T follicular helper cell (primary cell): ENCODE measurements at places on chromosomes 3 and 15.

DNA sequence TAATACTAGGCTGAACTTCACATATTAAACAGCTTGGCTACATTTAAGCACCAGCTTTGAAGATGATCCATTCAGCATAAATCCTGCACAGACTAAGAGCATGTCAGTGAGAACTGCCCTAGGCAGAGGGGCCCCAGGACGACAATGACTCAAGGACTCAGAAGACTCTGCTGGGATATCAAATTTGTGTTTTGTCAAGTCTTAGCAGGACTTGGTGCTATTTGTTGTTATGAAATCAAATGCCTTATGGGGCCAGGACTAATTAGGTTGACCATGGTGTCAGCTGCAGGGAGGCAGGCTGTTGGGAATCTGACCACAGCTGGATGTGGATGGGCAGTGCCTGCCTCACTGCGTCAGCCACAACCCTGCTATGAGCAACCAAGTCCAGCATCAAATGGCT, 91.8 kb downstream of the RYR3 start:
- DNase-seq, result no peak

- no peak for DNase-seq
Observed at GRCh38 chr3:46676601-46677410, 16.7 kb downstream of the ALS2CL start.

- no peak for DNase-seq
Observed at GRCh38 chr3:197407526-197407925, 109.1 kb upstream of the DLG1 start.

GRCh38 chr15:36156879-36157427, 422.5 kb upstream of the CDIN1 start:
- DNase-seq, result no peak

DNA sequence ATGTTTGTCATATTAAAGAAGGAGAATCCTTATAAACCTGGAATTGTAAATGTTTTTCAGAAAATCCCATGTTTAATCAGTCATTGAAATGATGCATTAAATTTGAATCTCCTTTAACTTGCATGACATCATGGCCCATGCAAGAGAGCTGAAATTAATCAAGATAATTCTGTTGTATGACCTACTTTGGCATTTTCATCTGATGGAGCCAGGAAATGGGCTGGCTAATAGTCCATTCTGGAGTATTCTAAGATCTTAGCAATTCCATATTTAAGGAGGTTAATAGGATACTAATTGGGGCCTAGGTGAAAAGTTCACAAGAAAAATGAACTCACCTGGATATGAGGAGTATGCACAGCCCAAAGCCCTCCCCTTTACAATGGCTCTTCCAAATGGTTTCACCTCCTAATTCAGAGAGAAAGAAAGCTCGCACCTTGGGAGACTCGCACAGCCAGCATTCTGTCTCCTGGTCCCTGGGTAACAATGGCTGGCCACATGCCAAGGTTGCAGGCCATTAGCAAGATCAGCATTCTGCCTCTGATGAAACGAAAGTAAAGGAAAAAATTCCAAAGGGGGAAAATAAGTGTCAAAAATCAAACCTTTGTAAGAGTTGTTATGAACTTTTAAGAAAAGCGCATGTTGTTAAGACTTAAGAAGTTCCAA, 786.4 kb downstream of the MCTP2 start:
- no peak for DNase-seq

- DNase-seq, result no peak
Observed at GRCh38 chr3:106068795-106069194, 200.0 kb upstream of the CBLB start.

GRCh38 chr3:152969557-152970300, 134.8 kb downstream of the P2RY1 start:
- no peak for DNase-seq

DNA sequence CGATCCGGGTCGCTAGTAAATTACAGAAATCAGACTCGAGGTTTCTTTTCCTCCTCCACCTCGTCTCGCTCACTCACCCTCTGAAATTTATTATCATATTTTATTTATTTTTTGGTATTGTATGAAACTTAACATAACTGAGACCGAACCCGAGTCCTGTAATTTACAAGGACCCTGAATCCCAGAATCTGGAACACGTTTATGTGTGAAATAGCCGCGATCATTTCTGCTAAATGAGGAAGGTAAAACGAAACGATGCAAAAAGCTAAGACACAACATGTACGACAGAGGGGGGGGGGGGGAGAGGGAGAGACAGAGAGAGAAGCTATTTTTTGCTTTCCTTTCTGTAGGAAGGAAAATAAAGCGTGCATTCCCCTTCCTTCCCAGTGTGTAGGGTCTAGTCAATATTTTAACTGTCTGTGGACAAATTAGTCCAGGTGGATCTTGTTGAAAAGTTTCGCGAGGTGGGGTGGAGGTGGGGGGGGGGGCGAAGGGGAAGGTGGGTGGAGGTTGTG, 1.6 kb downstream of the BBX start:
- no peak for DNase-seq

DNA sequence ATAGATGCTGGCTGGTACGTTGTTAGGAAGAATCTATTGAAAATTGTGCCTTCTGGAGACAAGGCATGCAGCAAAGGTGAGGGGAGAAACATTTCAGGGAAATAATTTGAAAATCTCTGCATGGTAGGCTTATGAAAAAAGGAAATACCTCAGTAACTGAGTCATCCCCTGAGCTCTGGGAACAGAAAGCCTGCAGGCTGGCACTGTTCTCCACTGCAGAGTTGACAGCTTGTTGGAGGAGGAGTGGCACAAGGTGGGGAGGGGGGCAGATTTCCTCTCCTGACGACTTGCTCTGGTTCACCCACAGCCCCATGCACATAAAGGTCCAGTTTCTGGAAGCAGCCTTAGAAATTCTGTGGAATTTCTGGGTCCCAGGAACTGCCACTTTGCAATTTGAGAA, 179.4 kb downstream of the ABHD5 start:
- DNase-seq, result no peak

DNA sequence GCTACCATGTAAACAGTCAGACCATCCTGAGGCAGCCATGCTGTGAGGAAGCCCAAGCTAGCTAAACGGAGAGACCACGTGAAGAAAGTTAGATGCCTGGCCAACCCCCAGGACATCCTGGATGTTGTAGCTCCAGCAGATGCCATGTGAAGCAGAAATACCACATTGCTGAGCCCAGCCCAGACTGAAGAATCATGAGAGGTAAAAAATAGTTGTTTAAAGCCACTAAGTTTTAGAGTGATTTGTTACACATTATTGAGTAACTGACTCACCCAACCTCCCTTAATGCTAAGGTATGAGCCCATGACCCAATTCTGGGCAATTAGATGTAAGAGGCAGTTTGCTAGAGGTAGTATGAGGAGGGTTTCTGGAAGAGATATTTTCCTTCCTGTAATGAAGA, 200.5 kb downstream of the THRB start:
- no peak for DNase-seq

DNA sequence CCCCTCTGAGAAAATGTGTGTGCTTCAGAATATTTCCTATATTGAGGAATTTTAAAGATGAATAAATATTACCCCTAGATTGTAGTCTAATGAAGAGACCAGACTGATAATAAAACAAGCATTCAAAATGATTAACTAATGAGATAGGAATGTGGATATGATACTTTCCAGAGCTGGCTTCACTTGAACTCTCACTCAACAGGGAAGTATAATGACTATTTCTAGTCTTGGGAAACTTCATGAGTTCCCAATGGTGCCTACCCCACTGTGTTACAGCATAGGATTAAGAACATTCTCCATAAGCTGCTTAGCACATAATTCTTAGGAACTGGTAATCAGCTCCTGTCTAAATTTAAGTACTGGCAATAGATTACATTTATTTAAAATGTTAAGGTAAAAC, 261.5 kb upstream of the ZNF385D start:
- no peak for DNase-seq

DNA sequence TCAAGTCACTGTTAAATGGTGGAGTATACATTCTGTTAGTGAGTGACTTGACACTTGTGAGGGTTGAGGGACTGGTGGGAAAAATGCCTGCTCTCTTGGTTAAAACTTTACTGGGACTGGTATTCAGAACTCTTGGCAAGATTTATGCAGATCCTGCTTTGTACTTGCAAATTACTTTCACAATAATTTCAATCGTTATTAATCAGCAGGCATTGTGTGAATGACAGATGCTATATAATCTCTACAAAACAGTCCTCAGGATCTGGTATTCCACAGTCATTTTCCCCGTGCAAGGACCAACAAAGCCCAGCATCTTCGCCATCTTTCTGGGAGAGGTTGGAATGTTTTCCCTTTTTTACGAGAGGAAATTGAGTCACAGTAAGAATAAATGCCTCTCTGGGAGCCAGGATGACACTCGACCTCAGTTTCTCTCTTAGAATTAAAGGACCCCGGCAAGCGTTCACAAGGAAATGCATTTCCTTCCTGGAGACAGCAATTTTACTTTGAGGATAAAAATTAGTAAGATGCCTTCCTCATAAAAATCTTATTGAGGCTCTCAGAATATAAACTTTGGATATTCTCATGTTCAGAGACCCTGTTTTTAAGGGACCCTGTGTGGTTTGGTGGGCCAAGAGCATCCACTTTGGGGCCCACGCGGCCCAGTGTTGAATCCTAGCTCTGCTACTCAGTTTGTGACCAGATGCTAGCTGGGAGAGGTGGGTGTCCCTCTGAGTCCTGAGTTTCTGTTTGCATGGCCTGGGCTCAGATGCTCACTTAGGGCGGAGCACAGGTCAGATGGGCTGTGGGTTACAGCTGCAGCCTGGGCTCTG, 45.3 kb upstream of the PLCL2 start:
- DNase-seq, result no peak

- no peak for DNase-seq
Observed at GRCh38 chr15:100833417-100834389, 45.9 kb upstream of the ALDH1A3 start.

DNA sequence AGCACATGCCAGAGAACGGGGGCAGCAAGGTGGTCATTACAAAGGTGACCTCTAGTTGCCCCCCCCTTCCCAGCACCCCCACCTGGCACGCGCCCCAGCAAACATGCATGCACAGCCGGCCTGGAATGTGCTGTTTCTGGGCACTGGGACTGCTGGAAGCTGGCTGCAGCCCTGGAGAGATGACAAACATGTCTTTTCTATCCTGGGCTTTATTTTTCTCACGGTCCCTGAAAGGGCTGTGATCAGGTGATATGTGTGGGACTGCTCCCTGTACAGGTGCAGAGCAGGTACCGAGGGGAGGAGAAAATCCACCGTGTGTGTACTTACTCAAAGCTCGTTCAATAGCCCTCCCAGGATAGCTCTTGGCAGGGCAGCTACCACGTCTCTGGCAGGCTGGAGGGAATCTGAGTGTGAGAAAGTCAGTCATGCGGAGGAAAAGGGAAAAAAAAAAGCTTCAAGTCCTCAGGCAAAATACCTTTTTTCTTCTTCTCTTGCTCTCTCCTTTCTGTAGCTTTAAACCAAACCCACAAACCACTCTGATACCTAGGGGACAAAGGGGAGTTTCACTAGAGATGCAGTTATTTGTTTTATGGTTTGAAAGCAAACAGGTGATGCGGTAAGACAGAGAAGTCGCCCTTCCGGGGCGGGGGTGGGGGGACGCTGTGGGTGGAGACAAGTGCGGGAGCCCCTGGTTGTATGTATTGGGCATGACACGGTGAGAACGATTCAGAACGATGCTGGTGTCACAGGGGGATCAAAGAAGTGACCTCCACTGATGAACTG, 5.0 kb upstream of the HES1 start:
- no peak for DNase-seq

- DNase-seq, result no peak
Observed at GRCh38 chr15:87967951-87968350, 288.6 kb downstream of the NTRK3 start.

DNA sequence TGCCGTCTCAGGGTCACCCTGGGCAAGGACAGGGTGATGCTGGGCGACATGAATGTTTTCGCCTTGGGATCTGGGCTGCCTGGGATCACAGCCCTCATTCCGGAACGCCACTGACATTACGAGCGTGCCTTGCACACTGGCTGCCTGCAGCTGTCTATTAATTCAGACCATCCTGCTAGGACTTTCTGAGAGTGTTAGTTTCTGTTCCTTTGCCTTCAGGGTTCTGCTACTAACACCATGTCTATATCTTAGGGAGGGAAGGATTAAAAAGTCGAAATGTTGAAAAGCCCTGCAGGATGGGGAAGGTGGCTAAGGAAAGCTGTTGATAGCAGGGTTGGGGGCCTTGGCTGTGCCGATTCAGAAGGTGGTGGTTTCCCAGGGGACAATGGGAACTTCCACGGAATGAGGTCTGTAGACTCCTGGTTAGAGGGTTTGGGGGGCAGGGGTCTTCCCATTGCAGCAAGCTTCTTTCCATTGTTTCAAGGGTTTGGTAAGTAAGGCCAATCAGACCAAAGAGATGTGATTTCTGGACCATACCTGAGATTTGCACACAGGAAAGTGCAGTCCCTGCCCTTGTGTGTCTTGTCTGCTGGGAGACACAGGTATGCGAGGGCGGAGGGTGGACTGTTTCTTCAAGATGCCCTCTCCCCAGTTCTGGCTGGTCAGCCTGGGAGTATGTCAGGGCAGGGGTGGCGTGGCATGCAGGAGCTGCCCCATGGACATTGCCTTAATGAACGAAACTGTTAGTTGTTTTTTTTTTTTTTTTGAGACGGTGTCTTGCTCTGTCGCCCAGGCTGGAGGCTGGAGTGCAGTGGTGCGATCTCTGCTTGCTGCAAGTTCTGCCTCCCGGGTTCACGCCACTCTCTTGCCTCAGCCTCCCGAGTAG, 50.9 kb downstream of the RGMA start:
- DNase-seq, result no peak

GRCh38 chr3:194446172-194446571, 40.6 kb downstream of the ATP13A3 start:
- DNase-seq, result no peak

GRCh38 chr15:65994832-65995231, 125.5 kb downstream of the RAB11A start:
- DNase-seq, result no peak

DNA sequence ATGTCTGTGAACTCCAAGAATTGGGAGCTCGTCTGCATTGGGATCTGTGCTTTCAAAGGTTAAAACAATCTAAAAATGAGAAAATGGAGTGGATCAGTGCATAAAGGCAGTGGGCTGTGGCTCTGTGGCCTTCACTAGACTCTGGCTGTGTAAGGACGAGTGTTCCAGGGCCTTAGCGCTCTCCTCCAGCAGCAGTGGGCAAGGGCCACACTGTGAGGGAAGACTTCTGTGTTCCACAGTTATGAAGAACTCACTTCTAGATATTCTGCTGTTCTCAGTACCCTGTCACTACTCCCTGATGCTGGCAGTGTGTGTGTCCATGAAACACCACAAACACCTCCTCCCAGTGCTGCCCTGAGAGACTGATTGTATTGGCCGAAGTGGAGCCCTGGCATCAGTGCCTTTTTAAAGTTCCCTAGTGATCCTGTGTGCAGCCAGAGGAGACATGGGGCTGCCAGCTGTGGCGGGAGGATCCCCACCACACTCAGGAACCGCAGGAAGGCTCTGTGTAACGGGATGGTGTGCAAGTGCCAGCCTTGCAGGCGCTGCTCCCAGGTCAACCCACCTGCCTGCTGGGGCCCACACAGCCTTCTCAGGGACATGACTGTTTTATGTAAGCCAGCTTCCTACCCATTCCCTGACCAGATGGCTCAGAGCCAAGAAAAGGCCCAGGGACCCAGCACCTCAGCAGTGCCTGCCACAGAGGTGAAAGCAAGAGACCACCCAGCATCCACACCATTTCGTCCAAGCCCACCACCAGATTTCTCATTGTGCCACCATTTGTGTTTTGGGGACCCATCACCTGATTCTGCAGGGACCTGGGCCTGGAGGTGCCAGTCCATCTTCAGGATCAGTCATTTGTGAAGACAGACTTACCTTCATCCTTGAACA, 40.4 kb downstream of the ABTB1 start:
- no peak for DNase-seq

- no peak for DNase-seq
Observed at GRCh38 chr15:77029166-77030047, 34.5 kb downstream of the PSTPIP1 start.

GRCh38 chr15:22950256-22950990, 29.7 kb downstream of the CYFIP1 start:
- no peak for DNase-seq
